Non-pigmented ciliary epithelial cell (primary cell): ENCODE measurements at places on chromosomes 4 and X.
A peak's percentile ranks its signal among the peaks of the same experiment; 100 is the strongest.

DNA sequence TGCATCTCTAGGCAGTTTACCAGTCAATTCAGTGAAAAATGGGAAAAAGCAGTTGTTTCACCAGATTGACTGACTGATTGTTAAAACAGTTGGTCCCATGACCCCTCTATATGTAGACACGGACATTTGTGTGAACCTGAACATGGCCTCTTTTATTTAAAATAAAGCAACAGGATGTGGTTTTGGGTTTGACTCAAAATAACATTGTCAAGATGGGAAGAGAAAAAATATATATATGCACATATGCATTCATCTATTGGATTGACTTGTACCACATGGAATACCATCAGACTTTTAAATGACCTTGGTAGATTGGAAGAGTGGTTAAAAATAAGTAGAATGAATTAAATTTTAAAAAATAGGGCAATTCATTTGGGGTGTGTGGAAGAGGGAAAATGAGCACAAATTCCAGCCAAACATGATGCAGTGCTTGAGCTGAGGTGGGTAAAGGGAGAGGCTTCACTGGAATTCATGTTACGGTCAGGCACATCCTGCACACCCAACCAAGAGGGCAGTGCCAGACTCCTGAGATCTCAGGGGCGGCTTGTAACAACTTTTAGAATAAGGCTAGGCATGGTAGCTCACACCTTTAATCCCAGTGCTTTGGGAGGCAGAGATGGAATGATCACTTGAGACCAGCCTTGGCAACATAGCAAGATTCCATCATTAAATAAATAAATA lies 560.7 kb upstream of the TENM3 start:
- DNase-seq = no peak

- DNase-seq = no peak
Measured at GRCh38 chr4:54090804-54091623, 8.9 kb upstream of the GSX2 start.

GRCh38 chr4:141768954-141769353 lies 132.6 kb downstream of the IL15 start:
- DNase-seq = peak; percentile 40

DNA sequence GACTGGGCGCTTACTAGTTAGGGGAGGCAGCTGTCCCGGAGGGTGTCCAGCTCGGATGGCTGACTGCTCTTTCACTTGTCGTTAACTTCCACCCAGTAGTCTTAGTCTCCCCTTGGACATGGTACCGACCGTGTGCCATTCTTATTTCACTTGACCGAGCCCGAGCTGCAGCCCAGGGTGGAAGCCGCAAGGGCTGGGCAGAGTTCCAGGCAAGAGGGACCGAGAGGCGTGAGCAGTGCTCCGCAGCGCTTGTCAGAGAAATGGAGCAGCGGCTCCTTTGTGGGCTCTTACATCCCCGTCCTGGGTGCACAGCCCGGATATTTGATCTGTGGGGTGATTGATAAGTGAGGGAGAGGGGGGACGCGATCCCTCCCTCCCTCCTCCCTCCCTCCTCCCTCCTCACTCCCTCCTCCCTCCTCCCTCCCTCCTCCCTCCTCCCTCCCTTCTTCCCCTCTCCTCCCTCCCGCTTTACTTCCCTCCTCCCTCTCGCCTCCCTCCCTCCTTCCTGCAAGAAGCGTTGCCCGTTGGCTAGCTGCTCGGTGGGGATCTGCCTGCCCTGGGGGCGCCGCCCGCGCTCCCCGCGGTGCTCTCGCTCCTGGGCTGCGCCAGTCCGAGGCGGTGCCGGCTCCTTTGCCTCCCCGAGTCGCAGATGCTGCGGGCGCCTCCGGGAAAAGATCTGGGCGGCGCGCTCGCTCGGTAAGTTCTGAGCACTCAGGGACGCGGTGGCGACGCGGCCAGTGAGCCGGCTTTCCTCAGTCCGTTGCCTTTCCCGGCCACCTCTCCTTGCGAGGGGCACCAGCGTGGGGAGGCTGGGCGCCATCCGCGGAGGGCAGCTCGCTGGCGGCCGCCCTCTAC lies at the start of gene SLITRK2:
TSS of gene SLITRK2 (plus strand) at position 499 of the 855 bp plus-strand sequence. CDS start 4,597 bp downstream, outside the sequence.
- DNase-seq = no peak

DNA sequence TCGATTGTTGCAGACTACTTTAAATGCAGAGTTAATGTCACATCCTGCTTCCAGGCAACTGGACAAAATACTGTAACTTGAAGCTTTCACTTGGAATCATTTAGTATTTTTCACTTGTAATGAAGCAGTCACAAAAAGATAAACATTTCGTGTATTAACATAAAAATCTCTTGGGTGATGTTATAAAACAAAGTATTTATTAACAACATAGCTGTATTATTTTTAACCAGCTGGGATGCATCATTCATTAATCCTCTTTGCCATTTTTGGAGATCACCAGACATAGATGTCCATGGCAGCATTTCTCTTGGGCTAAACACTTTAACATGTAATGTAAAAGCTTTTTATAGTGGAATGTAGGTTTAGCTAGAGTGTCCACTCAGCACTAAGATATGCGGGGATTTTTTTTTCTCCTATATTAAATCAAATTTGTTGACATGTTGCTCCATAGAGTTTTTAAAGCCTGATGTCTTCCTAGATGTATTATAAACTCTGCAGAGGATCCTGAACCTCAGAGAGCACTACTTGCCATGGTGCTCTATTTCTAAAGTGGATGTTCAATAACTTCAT lies 193.7 kb upstream of the SPANXN4 start:
- no peak for DNase-seq

DNA sequence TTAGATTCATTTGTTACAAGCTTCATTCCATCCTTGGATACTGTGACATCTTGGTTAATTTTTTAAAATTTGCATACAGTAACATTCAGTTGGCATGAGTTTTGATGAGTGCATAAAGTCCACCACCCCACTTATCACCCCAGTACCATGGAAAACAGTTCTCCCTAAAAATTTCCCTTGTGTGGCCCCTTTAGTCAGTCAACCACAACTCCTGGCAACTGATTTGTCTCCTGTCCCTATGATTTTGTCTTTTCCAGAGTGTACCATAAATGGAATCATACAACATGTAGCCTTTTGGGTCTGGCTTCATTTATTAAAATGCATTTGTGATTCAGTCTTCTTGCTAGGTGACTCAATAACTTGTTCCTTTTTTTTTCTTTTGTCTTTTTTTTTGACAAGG lies 29.9 kb downstream of the RP2 start:
- no peak for DNase-seq

DNA sequence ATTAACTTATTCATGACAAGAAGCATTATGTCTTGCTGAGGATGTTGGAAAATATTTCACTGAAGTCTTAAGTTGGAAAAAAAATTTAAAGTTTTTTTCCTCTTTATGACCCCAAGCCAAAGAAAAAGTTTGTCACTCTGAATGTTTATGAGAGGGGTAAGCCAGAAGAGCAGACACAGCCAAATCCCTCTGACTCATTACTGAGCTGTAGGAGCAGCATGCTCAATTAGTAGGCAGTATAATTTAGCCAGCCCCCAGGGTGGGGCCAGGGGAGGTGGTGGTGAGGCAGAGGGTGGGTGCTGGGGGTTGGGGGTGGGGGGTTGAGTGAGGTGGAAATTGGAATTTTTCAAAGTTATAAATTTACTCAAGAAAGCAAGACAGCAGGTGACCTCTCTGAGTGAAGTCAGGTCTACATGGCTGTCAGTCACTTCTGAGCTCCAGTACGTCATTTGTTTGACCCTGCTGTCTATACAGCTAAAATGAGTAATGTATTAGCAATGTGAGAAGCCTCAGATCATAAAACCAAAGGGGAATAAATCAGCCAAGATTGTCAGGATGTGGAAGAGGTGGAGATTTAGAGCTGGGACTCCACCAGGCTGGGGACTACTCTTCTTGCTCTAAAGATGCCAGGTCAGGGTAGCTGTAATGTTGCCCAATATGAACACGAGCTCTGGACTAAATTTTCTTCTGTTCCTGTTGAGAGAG lies 98.8 kb upstream of the NDP start:
- DNase-seq = peak; percentile 24
